ENCODE measurements at places on chromosomes 7 and 10.

GRCh38 chr10:30683496-30683895 is 53.9 kb upstream of the LYZL2 start:
- no peak for ATAC-seq

DNA sequence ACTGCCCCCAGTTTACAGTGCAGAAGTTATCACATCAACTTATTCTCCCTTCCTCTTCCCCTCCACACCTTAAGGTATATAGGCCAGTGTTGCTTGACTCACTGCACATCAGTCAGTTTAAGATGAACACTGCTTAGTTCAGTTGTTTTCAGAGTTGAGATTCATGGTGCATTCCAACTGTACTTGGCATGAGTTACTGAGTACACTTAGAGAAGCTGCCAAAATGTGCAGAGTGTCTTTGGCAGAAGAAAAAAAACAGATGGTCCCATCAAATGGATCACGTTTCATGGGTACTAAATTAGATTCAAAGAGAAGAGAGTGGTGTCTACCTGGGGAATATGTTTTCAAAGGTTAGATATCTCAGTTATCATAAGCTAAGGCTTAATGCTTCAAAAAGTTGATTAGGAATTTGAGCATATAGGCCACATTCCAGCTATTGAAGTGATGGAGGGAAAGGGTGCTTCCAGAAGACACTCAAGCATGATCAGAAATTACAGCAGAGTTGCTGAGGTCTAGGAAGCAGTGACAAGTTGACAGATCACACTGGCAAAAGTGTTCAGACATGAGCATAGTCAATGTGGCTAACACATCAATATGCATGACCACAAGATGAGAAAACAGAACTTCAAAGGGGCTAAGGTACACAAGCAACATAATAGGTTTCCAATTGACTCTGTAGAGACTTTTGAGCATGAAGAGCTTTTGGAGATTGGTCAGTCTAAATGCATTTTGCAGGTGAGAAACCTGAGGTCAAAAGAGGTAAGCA is 579.2 kb upstream of the CELF2 start:
- ATAC-seq = peak; percentile 23

- no peak for ATAC-seq
These were observed 23.2 kb downstream of the POR start for GRCh38 chr7:75937958-75938786.

DNA sequence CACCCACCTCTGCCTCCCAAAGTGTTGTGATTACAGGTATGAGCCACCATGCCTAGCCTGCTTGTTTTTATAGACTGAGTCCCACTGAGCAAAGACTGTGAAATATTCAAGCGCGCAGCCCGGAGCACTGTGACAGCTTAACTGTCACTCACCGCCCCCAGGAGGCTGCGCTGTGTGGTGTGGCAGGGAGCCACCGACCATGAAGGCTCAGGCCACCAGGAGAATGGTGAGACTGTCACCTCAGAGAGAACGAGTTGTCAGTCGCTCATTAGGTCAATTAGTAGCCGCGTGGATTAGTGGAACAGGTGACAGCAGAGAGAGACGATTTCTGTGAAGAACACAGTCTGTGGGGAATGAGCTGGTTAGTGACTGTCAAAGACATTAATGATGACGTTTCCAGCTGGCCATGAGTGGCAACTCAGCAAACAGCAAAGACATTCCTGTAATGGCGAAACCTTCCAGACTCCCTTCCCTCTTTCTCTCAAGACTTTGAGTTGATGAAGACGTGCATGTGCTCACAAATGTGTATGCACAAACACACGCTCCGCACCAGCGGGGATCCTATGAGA is 64.5 kb downstream of the CYCS start:
- no peak for ATAC-seq

GRCh38 chr10:103739039-103739764 is 116.2 kb downstream of the SH3PXD2A start:
- no peak for ATAC-seq

DNA sequence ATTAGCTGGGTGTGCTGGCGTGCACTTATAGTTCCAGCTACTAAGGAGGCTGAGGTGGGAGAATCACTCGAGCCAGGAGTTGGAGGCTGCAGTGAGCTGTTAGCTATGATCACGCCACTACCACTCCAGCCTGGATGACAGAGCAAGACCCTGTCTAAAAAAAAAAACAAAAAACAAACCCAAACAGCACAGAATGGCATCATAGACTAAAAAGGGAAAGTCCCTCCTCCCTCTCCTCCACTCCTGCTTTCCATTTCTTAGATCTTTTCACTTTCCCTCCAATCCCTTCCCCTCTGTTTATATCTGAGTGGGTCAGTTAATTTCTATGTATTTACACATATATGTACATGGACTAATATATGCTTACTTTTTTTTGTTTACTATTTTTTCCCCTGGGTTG is 10.4 kb upstream of the PIP4K2A start:
- ATAC-seq = peak; percentile 40

GRCh38 chr7:50868426-50869100 is 85.9 kb upstream of the GRB10 start:
- ATAC-seq = no peak

- no peak for ATAC-seq
These were observed 44.8 kb downstream of the FOXL3 start for GRCh38 chr7:334618-335357.

GRCh38 chr10:45553155-45553554 is 119.4 kb downstream of the ZFAND4 start:
- no peak for ATAC-seq

- peak; percentile 24 for ATAC-seq
These were observed 17.6 kb downstream of the NT5C3A start for GRCh38 chr7:33044986-33045385.

DNA sequence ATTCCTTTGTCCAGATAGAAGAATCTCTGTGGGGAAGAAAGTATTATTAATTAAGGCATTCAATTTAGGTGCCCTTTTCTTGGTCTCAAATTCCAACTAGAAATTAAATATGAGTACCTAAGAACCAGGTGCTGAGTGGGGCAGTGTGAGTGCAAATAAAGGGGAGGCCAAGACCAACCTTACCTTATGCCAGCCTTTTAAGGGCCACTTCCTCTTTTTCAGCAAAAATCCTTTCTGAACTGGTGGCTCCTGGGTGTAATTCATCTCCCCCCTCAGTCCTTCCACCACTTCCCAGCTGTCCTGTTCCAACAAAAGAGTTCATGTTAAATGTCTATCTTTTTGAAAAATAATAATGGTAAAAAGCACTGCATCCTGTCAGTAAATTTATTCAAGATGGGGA is 108.2 kb downstream of the OSBPL3 start:
- ATAC-seq = no peak

DNA sequence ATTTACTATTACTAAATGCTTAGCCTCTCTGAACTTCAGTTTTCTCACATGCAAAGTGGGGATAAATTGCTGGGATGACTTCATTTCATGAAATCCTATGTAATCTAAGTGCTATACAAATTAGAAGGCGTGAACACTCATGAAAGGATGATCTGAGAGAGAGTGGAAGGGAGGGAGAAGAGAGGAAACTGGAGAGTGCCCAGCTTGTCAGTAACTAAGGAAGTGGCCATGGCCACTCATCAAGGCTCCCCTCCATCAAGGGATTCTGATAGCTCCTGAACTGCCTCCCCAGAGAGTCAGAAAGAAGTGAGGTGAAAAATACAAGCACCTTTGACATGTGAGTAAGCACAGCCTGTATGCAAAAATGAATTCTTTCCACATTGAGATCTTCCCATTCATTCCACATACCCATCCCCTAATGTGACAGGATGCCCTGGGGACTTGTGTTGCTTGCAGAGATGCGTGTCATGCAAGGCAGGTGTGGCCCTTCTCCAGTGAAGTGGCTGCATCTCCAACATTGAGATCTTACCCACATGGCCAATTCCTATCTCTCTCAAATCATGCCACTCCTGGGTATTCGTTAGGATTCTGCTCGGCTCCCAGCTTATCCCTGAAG is 76.5 kb upstream of the ITPRID1 start:
- ATAC-seq = no peak

GRCh38 chr10:121098211-121098610 is 247.0 kb downstream of the WDR11 start:
- no peak for ATAC-seq

DNA sequence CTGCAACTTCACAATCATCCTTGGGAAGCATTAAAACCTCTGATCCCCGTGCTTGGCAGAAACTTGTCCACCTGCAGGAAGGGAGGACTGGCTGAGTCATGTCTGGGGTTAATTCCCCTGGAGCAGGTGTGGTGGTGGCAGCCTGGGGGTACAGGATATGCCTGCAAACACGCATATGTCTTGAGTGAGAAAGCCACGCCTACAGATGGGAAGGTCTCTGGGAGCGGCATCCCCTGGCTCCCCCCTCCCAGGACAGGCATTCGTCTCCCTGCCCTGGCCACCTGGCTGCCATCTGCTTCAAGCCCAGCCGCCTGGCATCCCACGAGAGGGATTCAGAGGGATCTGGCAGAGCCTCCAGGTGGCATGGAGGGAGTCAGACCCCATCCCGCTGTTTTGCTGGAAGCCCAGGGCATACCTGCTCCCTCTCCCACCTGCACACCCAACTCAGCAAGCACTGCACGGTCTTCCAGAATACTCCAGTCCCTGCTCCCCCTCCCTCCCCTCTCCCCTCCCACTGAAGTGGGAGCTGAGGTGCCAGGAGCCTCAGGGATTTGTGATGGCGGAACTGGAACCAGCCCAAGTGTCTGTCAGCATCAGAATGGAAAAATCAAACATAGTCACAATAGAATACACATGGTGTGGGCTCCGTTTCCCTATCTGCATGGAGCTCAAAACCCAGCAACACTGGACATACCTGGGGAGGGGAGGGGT is 61.0 kb downstream of the CAMK2B start:
- ATAC-seq = no peak

- ATAC-seq = no peak
These were observed 367.2 kb upstream of the ZNF32 start for GRCh38 chr10:44015702-44016500.

- peak; percentile 98 for ATAC-seq
These were observed 444.4 kb downstream of the GATA3 start for GRCh38 chr10:8498881-8499280.

GRCh38 chr10:93462881-93463280 is 19.3 kb downstream of the MYOF start:
- peak; percentile 84 for ATAC-seq

GRCh38 chr10:13732465-13732881 is 145.7 kb downstream of the PRPF18 start:
- no peak for ATAC-seq

- no peak for ATAC-seq
These were observed 363.9 kb downstream of the MALRD1 start for GRCh38 chr10:19412531-19412930.

GRCh38 chr7:19707240-19707639 is 1.6 kb downstream of the POLR1F start:
- no peak for ATAC-seq

DNA sequence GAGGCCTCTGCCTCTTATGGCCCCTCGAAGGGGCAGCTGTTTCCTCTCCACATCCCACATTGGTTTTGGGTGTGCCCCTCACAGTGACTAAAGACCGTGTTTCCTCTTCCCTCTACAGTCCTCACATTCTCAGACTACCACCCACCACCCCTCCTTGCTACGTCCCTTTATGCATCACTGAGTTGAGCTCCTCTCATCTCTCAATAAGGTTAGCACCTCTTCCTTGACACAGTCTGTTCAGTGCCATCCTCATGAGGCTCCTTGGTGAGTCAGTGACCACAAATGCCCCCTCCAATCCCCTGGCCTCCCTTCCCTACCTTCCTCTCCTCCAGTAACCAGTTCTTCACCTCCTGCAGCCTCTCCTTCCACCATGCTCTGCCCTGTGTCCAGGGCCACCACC is 239.1 kb upstream of the MYO3A start:
- ATAC-seq = no peak

DNA sequence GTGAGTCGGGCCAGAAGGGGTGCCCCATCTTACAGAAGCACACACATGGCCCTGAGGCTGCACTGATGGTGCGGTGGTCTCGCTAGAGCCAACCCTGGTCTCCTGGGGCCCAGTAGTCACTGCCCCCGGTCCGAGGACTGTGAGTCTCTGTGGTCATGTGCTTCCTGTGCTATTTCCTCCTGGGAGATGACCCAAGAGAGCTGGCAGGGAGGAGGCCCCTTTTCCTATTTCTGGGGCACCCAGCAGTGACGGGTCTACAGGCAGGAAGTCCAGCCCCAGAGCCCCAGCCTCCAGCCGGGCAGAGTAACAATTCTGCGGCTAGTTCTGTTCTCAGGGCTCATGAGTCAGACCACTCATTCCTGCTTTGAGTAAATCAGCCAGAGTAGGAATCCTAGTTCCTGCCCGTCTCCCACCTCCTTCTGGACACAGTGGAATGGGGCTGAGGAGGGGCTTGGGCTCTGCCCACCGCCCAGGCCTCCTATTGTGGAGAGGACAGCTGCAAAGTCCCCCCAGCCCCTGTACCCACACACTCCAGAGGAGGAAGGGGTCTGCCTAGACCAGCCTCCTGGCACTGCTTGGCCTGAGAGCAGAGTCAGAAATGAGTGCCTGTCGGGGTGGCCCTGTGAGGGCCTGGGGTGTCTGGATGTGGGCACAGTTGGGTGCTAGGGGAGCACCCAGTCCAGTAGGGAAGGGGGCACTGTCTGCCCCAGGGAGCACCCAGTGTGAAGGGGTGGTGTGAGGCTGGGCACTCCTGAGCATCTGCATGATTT is 80.5 kb upstream of the PPIF start:
- ATAC-seq = peak; percentile 92

- no peak for ATAC-seq
These were observed 9.6 kb downstream of the MYO1G start for GRCh38 chr7:44969049-44969700.

DNA sequence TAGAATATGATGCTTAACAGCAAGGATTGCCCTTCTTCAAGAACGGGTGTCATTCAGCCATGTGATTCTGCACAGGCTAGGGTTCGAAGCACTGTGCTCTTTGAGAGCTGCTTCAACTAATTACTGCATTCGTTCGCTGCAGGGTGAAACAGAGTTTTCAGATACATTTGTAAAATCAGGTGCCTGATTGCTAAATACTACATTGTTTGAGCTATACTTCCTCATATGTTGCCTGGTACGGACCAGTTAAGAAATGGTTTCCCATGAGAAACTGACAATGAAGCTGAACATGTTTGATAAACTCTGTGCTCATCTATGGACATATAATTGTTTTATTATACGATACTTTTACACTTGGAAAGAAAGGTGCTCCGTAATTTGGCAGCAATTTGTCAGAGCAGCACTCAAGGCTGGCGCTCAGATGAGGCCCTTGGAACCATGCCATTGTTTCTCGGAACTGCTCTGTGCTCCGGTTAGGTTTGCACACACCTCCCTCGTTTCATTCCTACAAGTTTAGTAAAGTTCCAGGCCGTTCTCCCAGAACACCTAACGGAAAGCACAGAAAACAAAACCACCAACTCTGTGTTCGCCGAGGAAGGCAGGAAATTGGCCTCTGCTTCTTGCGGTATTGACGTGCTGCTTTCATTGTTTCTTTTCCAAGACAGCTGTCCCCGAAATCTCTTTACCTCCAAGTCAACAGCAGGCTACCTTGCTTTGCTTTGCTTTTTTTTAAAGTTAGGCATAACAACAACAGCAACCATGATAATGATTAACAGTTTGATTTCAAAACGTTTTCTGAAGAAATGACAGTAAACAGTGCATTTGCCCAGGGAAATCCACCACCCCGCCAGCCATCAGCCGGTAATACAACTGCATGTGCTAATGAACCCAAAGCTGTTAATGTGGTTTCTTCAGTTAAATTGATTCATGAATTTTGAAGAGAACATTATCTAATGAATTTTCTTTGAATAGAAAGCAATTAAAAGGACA is 206.9 kb downstream of the EBF3 start:
- no peak for ATAC-seq

GRCh38 chr10:123327450-123327849 is 173.2 kb downstream of the BUB3 start:
- peak; percentile 38 for ATAC-seq

Data from activated T-helper 17 cell treated with anti-CD3 and anti-CD28 coated beads, Interleukin-2, amount 50 U/mL, for 72 hours (primary cell).